Urothelium cell line (cell line): ENCODE measurements at places on chromosomes 16 and 17.

DNA sequence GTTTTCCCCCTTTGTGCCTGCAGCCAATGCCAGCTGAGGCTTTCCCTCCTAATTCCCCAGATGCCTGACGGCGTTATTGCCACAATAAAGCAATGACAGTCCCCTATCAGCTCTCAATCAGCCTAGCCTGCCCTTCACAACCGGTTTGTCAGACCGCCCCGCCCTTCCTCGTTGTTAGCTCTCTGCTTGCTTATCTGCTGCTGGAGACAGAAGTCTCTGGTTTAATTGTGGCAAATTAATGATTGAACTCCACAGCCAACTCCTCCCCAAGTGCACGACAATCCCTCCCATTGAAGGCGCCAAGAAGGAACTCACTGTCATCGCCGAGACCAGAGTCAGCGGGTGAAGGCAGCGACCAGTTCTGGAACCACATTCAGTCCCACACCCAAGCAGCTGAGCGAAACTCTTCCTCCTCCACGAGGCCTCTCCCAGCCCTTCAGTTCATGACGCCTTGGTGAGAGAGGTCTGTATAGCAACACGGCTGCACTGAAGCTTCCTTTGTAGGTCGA lies 474.4 kb downstream of the SLC39A11 start:
- no peak for DNase-seq

DNA sequence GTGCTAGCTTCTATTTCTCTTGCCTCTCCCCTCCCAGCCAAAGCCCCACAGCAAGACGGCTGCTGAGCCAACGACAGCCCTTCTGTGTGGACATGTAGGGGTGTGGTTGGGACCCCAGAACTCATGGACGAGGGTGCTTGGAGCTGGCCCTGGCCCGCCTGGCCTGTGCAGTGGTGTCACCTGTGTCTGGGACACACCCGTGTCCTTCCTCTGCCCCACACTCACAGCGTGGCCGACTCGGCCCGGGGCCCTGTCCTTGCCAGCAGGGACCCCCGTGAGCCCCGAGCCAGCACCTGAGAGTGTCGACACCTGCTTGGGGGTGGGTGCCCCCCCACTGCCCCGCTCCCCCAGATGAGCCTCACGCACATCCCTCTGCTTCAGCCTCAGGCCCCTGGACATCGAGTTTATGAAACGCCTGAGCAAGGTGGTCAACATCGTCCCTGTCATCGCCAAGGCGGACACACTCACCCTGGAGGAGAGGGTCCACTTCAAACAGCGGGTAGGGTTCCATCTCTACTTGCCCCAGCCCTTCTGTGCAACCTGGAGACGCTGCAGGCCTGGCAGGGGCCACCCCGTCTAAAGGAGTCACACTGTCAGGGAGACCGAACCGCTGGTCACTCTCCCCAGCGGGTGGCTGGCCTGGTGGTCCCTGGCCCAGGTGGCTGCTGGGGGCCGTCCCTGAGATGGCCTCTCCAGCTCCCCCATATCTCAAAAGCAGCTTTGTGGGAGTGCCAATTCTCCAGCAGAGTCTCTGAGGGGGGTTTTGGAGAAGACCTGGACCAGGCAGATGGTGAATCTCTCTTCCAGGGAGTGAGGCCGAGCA lies 349.8 kb downstream of the SEC14L1 start:
- no peak for DNase-seq

DNA sequence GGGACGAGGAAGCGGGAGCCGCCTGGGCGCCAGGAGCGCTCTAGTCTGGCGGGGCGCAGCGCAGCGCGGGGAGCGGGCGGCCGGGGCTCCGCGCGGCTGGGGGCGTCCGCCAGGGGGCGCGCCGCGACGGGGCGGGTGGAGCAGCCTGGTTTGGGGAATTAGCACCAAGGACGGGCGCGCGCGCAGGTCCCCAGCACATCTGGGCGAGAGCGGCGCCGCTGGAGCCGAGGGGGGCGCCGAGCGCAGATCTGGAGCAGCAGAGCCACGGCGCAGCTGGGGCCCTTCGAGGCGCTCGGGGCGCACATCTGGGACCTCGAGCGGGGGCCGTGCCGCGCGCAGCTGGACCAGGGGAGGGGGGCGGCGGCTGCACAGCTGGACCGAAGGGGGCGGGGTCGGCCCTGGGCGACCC lies at the start of gene NXPH3:
Gene NXPH3 (plus strand): TSS at position 193 of the 409 bp plus-strand sequence. CDS start 349 bp downstream, outside the sequence.
- peak; percentile 86 for DNase-seq

GRCh38 chr17:50507871-50508572 lies at the start of gene MYCBPAP:
MYCBPAP (plus strand) TSS chr17:50508439; CDS start chr17:50508675, 236 bp downstream.
- DNase-seq: peak; percentile 88

GRCh38 chr17:42702446-42702845 lies 20.1 kb downstream of the CNTNAP1 start:
- DNase-seq: no peak

- no peak for DNase-seq
These were observed 1.4 kb downstream of the PLCD3 start for GRCh38 chr17:45130681-45131615.

DNA sequence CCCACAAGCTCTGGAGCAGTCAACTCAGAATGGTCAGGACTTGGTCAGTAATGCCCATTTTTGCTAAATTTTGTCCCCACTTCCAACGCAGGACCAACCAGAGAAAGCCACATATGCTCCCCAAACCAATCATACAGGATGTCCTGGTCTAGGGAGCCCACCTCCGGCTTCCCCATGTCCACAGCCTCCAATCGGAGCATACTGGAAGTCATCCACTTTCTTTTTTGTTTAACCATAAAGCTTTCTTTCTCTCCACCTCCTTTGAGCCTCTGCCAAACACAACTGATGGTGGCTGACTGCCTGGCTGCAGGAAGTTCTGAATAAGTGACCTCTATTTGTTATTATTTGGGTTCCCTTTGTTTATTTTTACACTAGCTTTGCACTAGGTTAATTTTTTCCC lies 549.1 kb downstream of the WWOX start:
- DNase-seq: no peak

DNA sequence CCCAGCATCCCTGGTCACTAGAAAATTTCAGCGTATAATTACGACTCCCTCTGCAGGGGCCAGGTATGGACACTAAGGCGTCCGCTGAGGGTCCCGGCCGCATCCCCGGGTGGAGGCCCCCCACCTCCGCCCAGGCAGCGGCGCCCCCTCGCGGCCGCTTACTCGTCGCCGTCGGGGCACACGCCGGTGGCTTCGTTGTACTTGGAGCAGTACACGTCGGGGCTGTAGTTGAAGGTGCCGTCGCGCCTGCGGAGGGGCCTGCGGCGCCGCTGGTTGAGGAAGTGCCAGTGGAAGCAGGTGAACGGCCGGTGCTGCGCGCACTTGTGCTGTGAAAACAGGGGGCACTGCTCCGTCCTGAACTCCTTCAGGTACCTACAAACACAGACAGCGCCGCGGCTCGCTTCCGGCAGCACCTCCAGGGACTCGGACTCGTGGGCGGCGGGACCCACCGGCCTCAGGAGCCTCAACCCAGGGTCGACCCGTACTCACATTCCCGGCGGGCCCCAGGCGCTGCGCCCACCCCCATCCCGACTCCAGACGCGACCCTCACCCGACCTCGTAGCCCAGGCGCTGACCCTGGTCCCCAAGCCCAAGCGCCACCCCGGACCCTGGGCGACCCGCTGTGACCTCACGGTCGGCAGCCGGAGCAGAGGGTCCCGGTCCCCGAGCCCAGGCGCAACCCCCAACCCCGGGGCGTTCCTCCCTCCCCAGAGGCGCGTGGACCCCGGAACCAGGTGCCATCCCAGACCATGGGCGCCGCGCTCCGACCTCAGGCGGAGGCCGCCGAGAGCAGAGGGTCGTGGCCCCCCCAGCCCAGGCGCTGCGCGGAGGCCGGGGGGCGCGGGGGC lies 596 bp downstream of the UNKL start:
- DNase-seq: peak; percentile 81

- DNase-seq: no peak
These were observed 2.3 kb upstream of the IL4R start for GRCh38 chr16:27311448-27311830.

DNA sequence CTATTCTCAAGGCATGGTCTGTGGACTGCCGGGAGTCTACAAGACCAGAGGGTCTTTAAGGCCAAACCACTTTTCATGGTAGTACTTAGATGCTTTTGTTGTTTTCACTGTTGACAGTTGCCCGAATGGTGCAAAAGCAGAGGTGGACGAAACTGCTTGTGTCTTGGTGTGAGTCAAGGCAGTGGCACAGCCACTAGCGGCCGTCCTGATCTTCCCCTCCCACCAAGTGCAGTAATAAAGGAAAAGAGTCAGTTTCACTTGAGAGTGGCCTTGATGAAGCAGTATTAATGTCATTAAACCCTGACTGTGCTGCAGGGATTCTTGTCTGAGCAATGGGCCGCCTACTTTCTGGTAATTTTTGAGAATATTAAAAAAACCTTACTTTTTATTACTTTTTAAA lies 109.1 kb downstream of the PRKCA start:
- DNase-seq: no peak

DNA sequence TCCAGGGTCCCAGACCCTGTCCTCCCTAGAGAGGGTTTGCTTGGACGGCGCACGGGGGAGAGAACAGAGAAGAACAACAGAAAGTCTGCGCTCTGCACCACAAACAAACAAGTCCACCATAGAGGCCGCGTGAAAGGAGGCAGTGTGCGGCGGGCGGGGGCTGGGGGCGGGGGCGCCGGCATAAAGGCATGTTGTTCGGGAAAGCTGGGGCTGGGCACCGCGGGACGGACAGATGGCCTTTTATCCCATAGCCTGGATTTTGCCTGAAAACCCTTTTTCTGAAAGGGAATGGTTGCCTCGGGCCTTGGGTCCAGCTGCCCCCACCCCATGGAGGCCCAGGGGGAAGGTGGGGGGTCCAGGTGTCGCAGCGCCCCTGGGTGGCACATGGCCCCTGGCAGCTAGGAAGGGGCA lies 26.0 kb downstream of the FA2H start:
- DNase-seq: no peak

- peak; percentile 14 for DNase-seq
These were observed 55.9 kb downstream of the CDK12 start for GRCh38 chr17:39517224-39517623.

DNA sequence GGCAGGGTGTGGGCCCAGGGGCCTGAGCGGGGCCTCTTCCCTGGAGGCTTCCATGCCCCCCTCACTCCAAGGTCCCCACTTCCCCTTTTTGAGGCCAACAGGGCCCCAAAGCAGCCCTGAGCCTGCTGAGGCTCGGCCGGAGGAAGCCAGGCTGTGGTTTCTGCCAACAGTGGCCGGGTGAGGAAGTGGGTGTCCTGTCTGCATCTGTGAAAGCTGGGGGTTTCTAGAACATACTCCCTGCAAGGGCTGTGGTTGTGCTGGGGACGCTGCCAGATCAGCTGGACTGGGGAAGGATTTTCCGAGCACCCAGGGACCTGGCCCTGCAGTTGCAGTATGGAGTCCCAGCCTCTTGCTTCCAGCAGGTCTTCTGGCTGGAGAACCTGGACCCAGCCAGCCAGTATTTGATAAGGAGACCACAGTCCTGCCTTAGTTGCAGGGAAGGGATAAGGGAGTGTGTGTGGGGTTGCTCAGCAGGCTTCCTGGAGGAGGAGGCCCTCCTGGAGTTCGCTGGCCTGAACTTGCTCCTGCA lies 15.7 kb downstream of the ADCY7 start:
- DNase-seq: no peak

DNA sequence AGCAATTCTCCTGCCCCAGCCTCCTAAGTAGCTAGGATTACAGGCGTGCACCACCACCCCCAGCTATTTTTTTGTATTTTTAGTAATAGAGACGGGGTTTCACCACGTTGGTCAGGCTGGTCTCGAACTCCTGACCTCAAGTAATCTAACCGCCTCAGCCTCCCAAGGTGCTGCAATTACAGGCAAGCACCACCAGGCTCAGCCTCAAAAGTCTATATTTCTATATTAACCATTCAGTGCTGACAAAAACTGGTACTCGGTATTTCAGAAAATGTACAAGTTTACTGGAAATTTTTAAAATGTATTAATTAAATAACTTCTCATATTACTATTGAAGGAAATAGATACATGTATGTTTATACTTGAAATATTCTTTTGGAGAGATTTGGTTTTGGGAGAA lies 1.4 kb upstream of the HEXD start:
- no peak for DNase-seq

GRCh38 chr16:77723108-77723514 lies 797 bp downstream of the NUDT7 start:
- no peak for DNase-seq

- no peak for DNase-seq
These were observed 665 bp upstream of the AKAP1 start for GRCh38 chr17:57084361-57084801.

DNA sequence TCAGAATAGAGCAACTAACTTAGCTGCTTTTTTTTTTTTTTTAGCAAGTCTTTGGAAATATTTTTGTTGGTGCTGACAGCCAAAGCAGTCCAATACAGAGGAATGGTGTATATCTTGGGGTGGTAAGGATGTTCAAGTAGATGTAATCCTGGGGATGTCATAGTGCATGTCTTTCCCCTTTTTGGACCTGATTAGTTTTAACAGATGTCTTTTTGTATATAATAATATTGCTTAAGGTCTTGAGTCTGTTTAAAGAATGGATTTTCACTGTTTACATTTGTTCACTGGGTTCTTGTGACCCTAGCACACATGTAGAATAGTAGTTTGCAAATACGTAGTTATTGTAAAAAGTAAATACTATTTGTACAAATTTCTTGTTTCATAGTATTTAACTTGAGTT lies 7.9 kb downstream of the TAF15 start:
- no peak for DNase-seq

- DNase-seq: no peak
These were observed 642 bp downstream of the MT1F start for GRCh38 chr16:56658327-56658875.
